ENCODE measurements at places on chromosomes 3 and 15.

DNA sequence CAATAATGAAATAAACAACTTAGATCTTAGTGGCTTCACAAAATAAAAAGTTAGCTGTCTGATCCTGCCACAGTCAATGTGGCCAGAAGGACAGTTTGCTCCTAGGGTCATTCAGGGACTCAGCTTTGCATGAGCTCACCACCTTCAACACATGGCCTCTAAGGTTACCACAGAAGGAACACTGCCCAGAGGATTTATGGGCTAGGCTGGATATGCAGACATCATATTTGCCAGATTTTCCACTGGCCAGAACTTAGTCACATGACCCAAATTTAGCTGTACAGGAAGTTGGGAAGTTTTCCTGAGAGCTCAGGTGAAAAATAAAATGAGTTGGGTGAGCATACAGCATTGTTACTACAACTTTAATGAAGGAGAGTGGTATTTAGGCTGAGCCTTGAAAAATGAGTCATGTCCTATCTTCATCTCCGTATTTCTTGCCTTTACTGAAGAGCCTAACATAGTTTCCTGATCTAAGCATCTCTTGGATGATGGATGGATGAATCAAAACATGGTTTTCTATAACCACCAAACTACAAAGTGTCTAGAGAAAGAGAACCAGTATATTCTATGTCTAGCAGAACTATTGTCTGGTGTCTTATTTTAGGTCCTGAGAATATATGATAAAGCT, 54.9 kb upstream of the TMEM108 start:
- no peak for DNase-seq

DNA sequence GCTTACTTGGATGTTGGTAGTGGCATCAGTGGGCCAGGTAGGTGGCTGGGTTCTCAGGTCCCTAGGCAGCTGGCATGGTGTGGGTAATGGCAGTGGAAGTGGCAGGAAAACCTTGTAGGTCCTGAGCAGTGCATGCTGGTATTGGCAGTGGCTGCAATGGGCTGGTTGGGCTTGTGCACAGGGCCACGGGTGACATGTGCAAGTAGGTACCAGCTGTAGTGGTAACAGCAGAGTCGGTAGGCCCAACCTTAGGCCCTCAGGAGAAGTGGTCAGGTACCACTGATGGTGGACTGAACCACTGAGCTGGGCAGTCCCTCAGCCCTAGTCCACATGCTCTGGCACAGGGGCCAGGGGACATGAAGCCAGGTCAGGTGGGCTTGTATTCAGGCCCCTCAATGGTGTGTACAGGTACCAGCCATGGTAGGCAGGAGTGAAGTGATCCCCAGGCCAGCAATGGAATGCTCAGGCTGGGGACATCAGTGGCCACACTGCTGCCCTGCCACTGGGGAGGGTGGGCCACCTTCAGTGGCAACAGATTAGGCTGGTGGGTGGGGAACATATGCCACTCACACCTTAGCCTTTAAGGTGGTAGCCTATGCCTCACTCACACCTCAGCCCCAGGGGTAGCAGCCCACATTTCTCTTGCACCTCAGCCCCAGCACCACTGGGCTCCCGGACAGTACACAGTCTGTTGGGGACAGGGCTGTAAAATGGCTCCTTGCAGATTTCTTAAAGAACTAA, 118.1 kb downstream of the LRRK1 start:
- DNase-seq, result no peak

GRCh38 chr3:57026944-57027343, 33.5 kb upstream of the SPATA12 start:
- DNase-seq, result no peak

- no peak for DNase-seq
These were observed 43.7 kb downstream of the SLC12A8 start for GRCh38 chr3:125168711-125169393.

GRCh38 chr3:140468407-140468806, 209.5 kb upstream of the TRIM42 start:
- no peak for DNase-seq

GRCh38 chr3:194181612-194182529, 45.9 kb downstream of the HES1 start:
- DNase-seq, result no peak

GRCh38 chr3:43998836-43999727, 242.6 kb upstream of the TOPAZ1 start:
- no peak for DNase-seq

DNA sequence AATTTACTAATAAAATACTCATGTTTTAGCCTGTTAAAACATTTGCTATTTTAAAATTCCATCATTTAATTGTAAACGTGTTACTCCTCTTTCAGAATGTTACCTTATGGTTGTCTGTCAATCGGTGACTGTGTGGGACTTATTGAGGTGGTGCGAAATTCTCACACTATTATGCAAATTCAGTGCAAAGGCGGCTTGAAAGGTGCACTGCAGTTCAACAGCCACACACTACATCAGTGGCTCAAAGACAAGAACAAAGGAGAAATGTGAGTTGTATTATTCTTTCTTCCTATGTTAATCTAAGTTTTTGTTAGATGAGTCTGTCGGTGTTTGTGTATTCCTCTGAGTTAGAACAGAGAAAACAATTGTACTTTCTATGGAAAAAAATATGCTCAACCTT, 21.7 kb downstream of the KCNMB3 start:
- no peak for DNase-seq

DNA sequence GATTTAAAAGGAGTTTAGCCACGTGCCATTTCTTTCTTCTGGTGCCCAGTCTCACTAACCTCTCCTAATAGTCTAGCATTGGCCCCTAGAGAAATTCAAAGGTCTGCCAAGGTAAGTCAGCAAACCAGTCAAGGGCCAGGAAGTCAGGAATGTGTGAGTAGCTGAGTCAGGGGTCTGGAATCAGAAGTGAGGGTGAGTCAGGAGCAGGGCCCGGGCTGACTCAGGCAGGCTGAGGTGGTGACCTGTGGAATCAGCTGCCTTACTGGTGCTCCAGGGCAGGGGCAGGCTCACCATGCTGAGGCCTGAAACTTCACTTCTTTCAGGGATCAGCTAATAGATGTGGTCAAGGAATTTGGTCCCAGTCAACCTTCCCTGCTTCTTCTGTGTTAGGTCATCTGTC, 105.8 kb upstream of the MYZAP start:
- no peak for DNase-seq

- no peak for DNase-seq
These were observed 50.7 kb downstream of the TRA2B start for GRCh38 chr3:185887066-185887465.

DNA sequence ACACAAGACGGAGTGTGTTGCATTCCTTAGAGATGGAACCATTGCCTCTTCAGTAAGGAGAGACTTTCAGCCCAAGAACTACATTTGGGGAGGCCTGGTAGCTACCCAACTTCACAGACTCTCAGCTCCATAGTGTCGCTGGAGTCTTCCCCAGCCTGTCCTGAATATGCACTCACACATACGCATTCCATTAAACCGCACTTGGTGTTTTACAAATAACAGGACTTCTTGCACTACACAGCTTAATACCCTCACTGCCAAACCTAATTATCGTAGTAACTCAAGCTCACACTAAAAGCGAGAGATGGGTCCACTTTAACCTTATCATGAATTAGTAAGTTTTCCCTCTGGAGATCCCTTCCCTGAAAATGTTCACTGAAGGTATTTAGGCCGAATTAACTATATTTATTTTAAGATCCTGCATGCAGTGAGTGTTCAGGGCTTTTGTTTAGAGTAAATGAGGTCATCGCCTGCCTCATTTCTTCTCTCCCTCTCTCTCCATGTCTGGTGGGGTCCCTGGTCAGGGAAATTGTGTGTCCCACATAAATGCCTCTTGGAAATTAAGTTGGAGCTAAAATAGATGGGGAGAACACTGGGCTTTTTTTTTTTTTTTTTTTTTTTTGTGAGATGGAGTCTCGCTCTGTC, 171.9 kb downstream of the FAM43A start:
- no peak for DNase-seq

GRCh38 chr3:132380920-132381319, 36.4 kb upstream of the DNAJC13 start:
- DNase-seq, result no peak

- DNase-seq, result no peak
These were observed 108.4 kb upstream of the VEPH1 start for GRCh38 chr3:157611536-157612076.

DNA sequence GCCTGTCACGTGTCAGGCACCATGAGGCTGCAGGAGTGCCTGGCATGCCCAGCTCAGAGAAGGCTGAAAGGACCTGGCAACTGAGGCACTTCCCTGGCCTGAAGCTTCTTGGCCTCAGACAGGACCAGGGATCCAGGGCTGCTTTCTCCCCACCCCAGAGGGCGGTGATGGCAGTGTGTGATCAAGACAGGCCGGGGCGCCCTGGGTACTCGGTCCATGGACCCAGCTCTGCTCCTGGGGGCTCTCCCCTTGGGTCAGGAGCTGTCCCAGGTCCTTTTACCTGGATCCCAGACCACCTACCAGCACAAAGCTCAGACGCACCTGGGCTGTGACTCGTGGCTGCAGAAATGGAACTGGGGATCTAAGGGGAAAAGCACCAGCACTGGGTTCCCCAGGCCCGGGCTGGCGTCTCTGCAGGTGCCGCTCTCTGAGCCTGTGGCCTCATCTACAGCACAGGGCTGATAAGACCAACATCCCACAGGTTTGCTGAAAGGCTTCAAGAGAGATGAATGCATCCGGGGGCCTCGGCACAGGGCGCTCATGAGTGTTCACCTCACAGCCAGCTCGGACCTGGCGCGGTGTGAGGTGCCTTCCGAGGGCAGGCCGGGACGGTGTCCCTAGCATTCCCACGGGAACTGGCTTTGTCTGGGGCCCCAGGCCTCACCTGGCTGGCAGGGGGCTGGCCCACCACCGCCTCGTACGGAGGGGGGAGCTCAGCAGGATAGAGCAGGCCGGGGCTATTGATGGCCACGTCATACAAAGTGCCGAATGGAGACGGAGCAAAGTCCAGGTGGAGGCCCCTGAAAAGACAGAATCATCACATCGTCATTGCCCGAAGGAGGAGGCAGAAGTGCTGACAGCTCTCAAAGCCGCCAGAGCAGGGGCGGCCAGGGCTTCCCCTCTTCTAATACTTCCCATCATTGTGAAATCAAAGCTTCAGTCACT, 133.6 kb downstream of the NSMCE3 start:
- DNase-seq, result no peak

DNA sequence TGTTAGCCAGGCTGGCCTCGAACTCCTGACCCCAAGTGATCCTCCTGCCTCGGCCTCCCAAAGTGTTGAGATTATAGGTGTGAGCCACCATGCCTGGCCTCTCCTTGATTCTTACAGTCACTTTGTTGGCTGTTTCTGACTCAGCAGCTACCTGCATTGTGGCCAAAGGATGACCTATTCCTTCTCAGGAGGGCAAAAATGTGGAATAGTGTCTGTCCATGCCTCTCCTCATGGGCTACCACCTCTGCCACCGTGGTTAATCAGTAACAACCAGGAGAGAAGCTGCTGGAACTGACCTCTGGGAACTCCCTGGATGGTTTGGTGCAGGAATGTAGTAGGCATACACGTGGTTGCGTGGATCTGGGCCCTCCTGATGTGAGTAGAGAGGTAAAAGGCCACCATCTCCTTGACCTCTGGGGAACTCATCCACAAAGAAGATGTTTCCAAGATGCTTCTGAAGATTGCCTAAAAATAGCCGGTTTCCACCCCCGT, 63.3 kb downstream of the FLNB start:
- no peak for DNase-seq

- DNase-seq, result no peak
These were observed 70.6 kb upstream of the STT3B start for GRCh38 chr3:31462050-31462569.

DNA sequence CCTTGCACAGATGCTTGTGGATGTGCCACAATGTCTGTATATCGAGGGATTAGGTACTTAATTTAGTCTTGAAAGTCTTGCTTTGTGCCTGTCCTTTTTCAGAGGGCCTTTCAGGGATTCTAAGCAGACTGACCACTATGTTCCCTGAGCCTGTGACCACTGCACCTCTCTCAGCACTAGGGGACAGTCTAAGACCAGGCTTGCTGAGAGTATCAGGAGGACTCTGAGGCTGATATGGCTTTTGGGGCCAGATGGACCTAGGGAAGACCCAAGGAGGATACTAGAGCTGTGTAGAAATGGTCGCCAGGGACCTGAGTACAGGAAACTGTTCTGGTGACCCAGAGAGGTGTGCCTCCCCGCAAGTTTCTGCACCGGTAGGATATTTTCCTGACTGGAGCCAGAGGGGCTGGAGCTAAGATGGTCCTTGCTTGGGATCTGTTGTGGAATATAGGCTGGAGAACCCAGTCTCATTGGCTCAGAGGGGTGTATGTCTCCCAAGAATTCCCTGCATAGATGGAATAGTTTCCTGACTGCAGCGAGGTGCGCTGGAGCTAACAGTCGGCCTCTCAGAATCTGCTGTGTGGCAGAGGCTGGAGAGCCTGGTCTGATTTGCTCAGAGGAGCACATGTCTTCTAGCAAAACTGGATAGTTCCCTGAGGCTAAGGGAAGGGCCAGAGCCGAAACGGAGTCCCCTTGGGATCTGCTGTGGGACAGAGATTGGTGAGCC, 213.2 kb upstream of the DCBLD2 start:
- no peak for DNase-seq

DNA sequence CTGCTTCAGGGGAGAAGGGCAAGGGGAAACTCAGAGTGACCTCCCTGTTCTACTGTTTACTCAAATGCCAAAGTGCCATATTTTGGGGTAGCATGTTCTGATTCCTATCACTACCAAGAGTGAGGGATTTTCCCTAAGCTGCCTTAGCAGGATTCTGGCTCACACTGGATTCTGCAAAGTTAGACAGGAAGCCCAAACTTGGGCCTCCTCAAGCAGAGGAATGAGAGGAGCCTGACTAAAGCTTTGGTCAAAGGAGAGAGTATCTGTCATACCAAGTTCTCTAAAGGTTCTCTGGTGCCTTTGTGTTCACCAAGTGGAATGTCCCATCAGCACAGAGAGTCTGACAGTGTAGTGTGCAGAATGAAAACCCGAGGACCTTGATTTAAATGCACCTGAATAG, 8.8 kb upstream of the RARB start:
- no peak for DNase-seq

DNA sequence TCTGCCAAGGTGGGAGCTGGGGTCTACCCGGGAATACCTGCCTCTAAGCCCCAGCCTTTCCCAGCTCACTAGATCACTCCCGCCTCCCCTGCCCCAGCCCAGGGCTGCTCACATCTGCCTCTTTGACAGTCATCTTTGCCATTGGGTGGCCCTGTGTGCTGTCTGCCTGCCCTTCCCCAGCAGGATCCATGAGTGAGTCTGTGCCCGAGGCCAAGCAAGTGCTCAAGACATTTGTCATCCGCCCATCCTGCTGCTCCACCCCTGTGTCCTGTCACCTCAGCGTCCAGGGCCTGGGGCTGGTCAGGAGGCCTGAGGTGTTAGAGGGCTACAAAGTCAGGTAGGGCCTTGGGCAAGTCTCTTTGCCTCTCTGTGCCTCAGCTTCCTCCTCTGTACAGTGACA, 89.4 kb downstream of the LSM3 start:
- no peak for DNase-seq

GRCh38 chr3:177724020-177724638, 526.8 kb upstream of the TBL1XR1 start:
- no peak for DNase-seq

DNA sequence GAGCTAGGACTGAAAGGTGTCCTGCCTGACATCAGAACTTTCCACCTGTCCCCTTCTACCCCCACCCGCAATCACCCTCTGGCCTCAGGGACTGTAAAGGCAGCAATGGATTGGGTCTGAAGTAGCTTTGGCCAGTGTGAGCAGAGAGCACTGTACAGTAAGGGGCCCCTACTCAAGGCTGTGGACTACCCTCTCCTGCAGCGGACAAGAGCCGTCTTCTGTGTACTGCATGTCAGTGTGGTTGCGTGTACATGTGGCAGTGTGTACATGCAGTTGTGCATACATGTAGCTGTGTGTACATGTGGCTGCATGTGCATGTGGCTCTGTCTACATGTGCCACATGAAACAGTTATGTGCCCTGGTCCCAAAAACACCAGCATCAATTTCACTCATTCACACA, 205.9 kb upstream of the LINGO1 start:
- no peak for DNase-seq

- peak; percentile 25 for DNase-seq
These were observed 139.6 kb downstream of the LRRK1 start for GRCh38 chr15:101058735-101059134.
